ENCODE measurements at places on chromosomes 2 and 18. TPM values are rescaled to one million over a fixed set of nuclear protein-coding genes. Genes with fewer than 3 reads are reported as not detected.

The BMP10 gene
- not detected for total RNA-seq

DNA sequence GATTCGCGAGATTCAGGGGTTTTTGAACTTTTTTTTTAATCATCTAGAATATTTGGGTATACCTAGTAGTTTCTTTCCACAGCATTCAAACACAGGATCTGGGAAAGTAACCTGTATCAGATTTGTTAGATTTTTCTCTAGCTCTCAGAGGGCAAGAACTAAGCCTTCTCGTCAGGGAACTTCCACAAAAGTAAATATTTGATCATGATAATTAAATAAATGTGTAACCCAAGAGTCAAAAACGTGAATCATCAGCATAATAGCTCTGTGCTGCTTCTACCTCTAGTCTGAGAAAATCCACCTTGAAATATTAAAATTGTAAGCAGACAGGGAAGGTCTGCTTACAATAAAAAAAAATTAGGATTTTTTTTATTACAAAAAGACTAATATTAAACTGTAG, 225.7 kb upstream of the SPOPL start:
- ATAC-seq, result no peak
- no peak overlapping the region for H3K27ac ChIP-seq
- H3K4me3 ChIP-seq, result no peak overlapping the region
- H3K4me1 ChIP-seq, result no peaks in the 10 kb centered on the region
- H3K36me3 ChIP-seq, result no peaks in the 10 kb centered on the region
- no peaks in the 10 kb centered on the region for H3K27me3 ChIP-seq

DNA sequence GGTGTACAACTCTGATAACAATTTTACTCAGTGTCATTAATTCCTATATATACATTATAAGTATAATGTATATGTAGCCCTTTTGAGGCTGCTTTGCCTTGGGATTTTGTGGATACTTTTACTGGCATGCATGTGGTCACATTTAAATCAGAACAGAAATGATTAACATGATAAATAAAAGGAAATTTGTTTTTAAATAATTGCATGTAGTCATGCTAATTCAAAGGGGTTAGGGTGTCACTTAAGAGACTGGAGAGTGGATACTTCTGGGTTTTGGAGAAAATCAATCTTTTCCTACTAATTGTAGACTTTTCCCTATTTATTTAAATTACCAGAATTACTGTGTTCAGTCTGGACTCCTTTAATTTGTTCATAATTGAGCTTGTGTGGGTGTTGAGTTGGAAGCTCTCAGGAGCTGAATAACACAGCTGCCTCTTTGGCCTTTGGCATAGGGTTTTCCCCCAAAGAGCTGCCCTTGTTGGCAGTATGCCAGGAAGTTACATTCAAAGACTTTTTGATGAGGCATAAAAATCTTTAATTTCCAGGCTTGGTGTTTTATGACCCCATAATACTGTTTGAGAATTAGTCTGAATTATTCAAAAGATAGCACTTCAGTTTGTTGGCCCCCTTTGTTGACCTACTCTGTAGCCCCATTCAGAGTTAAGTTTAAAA, 484.7 kb upstream of the NRP2 start:
- ATAC-seq, result no peak
- H3K4me1 ChIP-seq, result no peaks in the 10 kb centered on the region
- H3K4me3 ChIP-seq, result no peak overlapping the region

- H3K27me3 ChIP-seq, result no peaks in the 10 kb centered on the region
- peak overlapping the region; percentile 69 for H3K4me3 ChIP-seq
- H3K27ac ChIP-seq, result no peak overlapping the region
- ATAC-seq, result peak; percentile 37
- H3K36me3 ChIP-seq, result no peaks in the 10 kb centered on the region
These were observed 106.6 kb upstream of the ID2 start for GRCh38 chr2:8575038-8575833.

The C18orf54 gene
- 14.0 TPM for total RNA-seq

GRCh38 chr18:13471971-13472628, 253.5 kb downstream of the LDLRAD4 start:
- peaks cover 18% of the 10 kb centered on the region for H3K4me1 ChIP-seq
- H3K4me3 ChIP-seq, result no peak overlapping the region
- peaks cover 48% of the 10 kb centered on the region for H3K36me3 ChIP-seq
- H3K27me3 ChIP-seq, result no peaks in the 10 kb centered on the region
- H3K27ac ChIP-seq, result no peak overlapping the region
- ATAC-seq, result no peak

GRCh38 chr2:226052772-226053416, 653.4 kb downstream of the NYAP2 start:
- H3K36me3 ChIP-seq, result no peaks in the 10 kb centered on the region
- H3K4me3 ChIP-seq, result no peak overlapping the region
- ATAC-seq, result no peak
- H3K4me1 ChIP-seq, result peaks cover 5% of the 10 kb centered on the region

DNA sequence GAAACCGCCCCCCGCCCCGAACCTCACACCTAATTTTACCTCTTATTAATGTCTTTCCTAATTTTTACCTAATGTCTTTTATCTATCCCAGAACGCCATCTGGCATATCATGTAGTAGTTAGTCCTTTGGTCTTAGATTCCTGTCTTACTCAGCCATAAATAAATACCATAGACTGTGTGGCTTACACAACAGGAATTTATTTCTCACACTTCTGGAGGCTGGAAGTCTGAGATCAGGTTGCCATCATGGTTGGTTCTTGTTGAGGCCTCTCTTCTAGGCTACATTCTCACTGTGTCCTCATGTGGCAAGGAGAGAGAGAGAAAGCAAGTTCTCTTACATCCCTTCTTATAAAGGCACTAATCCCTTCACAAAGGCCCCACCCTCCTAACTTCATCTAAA, 46.8 kb downstream of the RHBDD1 start:
- H3K27me3 ChIP-seq, result no peaks in the 10 kb centered on the region
- no peak for ATAC-seq
- no peak overlapping the region for H3K4me3 ChIP-seq
- H3K36me3 ChIP-seq, result peaks cover 68% of the 10 kb centered on the region

The FOXI3 gene
- total RNA-seq, result not detected

GRCh38 chr2:40281021-40281940, 170.6 kb downstream of the SLC8A1 start:
- H3K27ac ChIP-seq, result no peak overlapping the region
- no peak for ATAC-seq
- H3K27me3 ChIP-seq, result no peaks in the 10 kb centered on the region
- H3K36me3 ChIP-seq, result no peaks in the 10 kb centered on the region
- H3K4me3 ChIP-seq, result no peak overlapping the region

GRCh38 chr2:72676341-72677025, 149.3 kb downstream of the EXOC6B start:
- H3K27ac ChIP-seq, result peak overlapping the region; percentile 31
- no peak overlapping the region for H3K4me3 ChIP-seq
- no peaks in the 10 kb centered on the region for H3K27me3 ChIP-seq
- H3K4me1 ChIP-seq, result no peaks in the 10 kb centered on the region
- peak; percentile 37 for ATAC-seq
- no peaks in the 10 kb centered on the region for H3K36me3 ChIP-seq

DNA sequence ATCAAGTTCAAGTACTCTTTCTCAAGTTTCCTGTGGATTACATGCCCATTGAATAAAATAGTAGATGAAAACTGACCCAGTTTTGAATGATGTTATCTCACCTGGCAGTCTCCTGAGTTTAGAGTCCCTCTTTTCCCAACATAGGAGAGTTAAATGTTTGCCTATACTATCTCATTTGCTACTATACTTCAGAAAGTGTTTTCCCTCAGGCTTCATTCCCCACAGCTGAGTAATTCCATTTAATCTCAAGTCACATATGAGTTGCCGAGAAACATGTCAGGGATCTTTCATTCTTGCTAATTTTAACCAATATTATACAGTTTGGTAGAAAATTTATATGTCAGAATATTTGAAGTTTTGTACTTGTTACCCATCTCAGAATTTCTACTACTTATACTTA, 150.4 kb upstream of the CDH19 start:
- no peaks in the 10 kb centered on the region for H3K27me3 ChIP-seq
- H3K4me3 ChIP-seq, result no peak overlapping the region
- H3K27ac ChIP-seq, result no peak overlapping the region
- H3K4me1 ChIP-seq, result no peaks in the 10 kb centered on the region
